Activated gamma-delta T cell treated with anti-CD3 and anti-CD28 coated beads, Interleukin-2, amount 50 U/mL, for 16 hours (primary cell): ENCODE measurements at places on chromosomes 5 and 9.

GRCh38 chr9:120928015-120928482 is 1.5 kb upstream of the TRAF1 start:
- DNase-seq: no peak

- DNase-seq: no peak
These were observed 33.1 kb downstream of the NDUFAF2 start for GRCh38 chr5:60977956-60978737.

DNA sequence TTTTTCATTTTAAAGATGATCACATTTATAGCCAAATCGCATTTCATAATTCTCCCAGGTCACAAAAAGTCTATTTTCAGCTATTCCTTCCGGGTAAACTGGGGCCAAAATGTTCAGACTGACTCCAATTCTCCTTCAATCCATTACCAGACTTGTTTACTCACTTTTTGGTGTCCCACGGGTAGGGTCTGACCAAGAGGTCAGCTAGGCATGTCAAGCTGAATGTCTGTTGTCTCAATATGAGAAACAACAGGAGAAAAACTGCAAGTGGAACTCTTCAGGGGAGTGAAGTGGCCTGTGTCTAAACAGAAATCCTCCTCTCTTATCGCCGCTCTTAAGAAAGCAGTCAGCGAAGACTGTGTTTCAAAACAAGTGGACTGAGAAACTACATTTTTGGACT is 171.3 kb downstream of the APBA1 start:
- DNase-seq: no peak

GRCh38 chr5:77945874-77946273 is 169.7 kb upstream of the TBCA start:
- no peak for DNase-seq
